Esophagus squamous epithelium (tissue), 5 donors: ENCODE measurements at places on chromosomes 4 and X. TPM values are rescaled to one million over a fixed set of nuclear protein-coding genes. Genes with fewer than 3 reads are reported as not detected.

The BTC gene
- 2.1 TPM for total RNA-seq

The COL25A1 gene
- total RNA-seq = 0.06 TPM

The BEND2 gene
- not detected for total RNA-seq

The UCP1 gene
- not detected for total RNA-seq

- DNase-seq = no peak
- H3K27me3 ChIP-seq = no peaks in the 10 kb centered on the region
- no peak overlapping the region for H3K27ac ChIP-seq
- no peaks in the 10 kb centered on the region for H3K4me1 ChIP-seq
- H3K4me3 ChIP-seq = no peak overlapping the region
Observed at GRCh38 chr4:109332926-109333464, 30.5 kb upstream of the COL25A1 start.

DNA sequence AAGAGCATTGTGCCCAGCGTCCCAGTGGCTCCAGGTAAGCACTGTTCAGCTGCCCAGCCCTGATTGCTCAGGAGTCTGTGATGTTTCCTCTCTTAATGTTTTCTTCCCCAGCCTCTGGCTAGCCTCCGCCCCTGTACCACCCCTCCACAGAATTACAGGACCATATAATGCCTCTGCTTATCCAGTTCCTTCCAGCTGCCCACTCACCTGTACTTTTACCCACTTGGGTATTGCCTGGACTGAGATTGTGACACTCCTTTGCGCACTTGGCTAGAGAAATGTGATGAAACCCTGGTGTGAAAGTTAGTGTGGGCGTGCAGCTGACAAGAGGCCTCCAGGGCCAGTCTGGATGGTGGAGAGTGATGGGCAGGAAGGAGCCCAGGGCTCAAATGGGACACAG, at the start of gene AWAT2:
Gene AWAT2 (minus strand): TSS at position 14 of the 400 bp plus-strand sequence. CDS start 6 bp downstream, at position 8.
- H3K4me3 ChIP-seq = no peak within 1 kb of the TSS
- no peaks in the 10 kb centered on the region for H3K36me3 ChIP-seq
- no peak within 1 kb of the TSS for H3K27ac ChIP-seq
- no peaks in the 10 kb centered on the region for H3K4me1 ChIP-seq
- DNase-seq = no peak
- H3K27me3 ChIP-seq = no peaks in the 10 kb centered on the region

GRCh38 chr4:53531585-53532224, 59.6 kb downstream of the LNX1 start:
- no peak overlapping the region for H3K27ac ChIP-seq
- no peak for DNase-seq
- no peaks in the 10 kb centered on the region for H3K27me3 ChIP-seq
- H3K4me1 ChIP-seq = no peaks in the 10 kb centered on the region

GRCh38 chrX:51494409-51494808, 2.0 kb downstream of the NUDT11 start:
- H3K4me1 ChIP-seq = peaks cover 13% of the 10 kb centered on the region
- H3K27ac ChIP-seq = no peak overlapping the region
- H3K36me3 ChIP-seq = no peaks in the 10 kb centered on the region

DNA sequence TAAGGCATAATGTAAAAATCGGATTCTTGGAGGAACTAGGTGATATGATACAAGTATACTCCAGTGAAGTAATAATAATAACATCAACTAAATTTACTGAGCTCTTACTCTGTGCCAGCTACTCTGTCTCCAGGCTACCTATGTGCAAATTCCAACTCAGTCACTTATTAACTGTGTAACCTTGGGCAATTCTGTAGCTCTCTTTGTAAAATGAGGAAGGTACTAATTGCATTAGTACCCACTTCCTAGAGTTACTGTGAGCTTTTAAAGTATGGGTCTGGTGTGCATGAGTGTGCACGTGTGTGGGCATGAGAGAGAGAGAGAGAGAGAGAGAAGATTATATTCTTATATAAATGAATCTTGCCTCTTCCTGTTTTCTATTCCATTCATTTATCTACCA, 169.9 kb downstream of the KCNIP4 start:
- no peaks in the 10 kb centered on the region for H3K36me3 ChIP-seq
- no peaks in the 10 kb centered on the region for H3K27me3 ChIP-seq
- no peak for DNase-seq
- no peak overlapping the region for H3K4me3 ChIP-seq

- H3K4me1 ChIP-seq = no peaks in the 10 kb centered on the region
- no peak overlapping the region for H3K4me3 ChIP-seq
- H3K36me3 ChIP-seq = no peaks in the 10 kb centered on the region
- H3K27ac ChIP-seq = no peak overlapping the region
- no peak for DNase-seq
Observed at GRCh38 chr4:155392481-155393184, 15.9 kb upstream of the MAP9 start.

DNA sequence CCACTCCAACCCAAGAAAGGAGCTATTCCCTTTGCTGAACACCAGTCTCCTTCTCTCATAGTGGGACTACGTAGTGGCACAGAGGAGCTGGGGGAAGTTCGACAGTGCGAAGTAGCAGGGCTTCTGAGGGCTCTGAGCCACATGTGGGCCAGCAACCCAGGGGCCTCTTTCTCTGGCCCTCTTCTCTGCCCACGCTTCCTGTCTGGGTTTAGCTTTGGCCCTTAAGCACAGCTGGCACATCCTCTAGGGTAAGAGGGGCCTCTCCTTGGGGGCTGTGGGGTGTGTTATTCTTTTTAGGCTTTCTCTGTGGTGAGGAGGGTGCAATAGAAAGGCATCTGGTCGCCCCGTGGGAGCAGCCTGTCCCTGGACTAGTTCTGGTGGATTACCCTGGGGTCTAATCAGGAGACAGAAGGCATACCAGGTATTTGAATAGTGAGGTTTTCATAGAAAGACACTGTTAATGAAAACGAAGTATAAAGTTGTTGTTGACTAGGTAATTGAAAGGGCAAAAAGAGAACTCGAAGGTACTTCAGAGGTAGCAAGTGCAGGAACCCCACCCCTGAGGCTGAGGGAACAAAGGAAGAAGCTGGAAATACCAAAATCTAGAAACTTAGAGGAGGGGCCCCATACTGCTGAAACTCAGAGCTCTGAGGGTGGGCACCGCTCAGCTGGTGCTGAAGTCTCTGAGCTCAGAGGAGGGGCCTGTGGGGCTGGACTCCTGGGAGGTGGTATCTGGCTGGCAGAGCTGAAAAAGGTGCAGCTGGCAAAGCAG, 151.9 kb upstream of the RPS6KA3 start:
- no peak for DNase-seq
- H3K27ac ChIP-seq = no peak overlapping the region
- H3K4me1 ChIP-seq = no peaks in the 10 kb centered on the region
- no peaks in the 10 kb centered on the region for H3K36me3 ChIP-seq
- H3K4me3 ChIP-seq = no peak overlapping the region
- H3K27me3 ChIP-seq = no peaks in the 10 kb centered on the region

GRCh38 chrX:123833387-123833786, 26.5 kb upstream of the XIAP start:
- H3K4me1 ChIP-seq = peaks cover 5% of the 10 kb centered on the region
- no peak for DNase-seq
- no peak overlapping the region for H3K4me3 ChIP-seq
- no peaks in the 10 kb centered on the region for H3K36me3 ChIP-seq
- H3K27ac ChIP-seq = no peak overlapping the region
- H3K27me3 ChIP-seq = no peaks in the 10 kb centered on the region

- H3K4me1 ChIP-seq = peaks cover 64% of the 10 kb centered on the region
- H3K4me3 ChIP-seq = no peak overlapping the region
- no peaks in the 10 kb centered on the region for H3K36me3 ChIP-seq
- DNase-seq = no peak
- no peak overlapping the region for H3K27ac ChIP-seq
- no peaks in the 10 kb centered on the region for H3K27me3 ChIP-seq
Observed at GRCh38 chrX:11239230-11239629, 54.0 kb upstream of the AMELX start.

GRCh38 chrX:94058728-94059382, 384.8 kb downstream of the FAM133A start:
- no peaks in the 10 kb centered on the region for H3K27me3 ChIP-seq
- H3K36me3 ChIP-seq = no peaks in the 10 kb centered on the region
- no peak for DNase-seq
